Spleen (tissue), 13 donors: ENCODE measurements at places on chromosomes 12 and 14.

GRCh38 chr12:8780389-8780788 lies 42.0 kb upstream of the A2ML1 start:
- no peak for DNase-seq

DNA sequence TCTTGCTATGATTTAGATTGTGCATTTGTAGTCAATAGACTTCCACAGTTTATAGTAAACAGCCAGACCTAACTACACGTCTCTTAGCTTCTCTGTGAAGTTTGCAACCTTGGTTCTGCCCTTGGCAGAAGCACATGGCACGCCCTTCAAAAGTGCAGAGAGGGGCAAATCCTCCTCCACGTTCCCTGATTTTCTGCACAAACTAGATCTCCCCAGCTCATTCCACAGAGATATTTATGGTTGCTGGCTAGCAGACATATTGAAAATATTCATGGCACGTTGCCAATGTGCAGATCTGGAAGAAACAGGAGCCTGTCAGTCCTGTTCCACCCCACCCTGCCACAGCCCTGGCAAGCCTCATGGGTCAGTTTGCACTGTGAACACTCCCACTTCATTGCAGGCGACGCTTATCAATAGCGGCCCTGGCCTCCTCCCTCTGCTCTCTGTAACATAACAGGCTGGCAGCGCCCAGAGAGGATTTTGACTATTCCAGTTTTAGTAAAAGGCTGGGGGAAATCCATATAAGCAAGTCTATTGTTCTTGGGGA lies 6.5 kb upstream of the LGALS3 start:
- no peak for DNase-seq

DNA sequence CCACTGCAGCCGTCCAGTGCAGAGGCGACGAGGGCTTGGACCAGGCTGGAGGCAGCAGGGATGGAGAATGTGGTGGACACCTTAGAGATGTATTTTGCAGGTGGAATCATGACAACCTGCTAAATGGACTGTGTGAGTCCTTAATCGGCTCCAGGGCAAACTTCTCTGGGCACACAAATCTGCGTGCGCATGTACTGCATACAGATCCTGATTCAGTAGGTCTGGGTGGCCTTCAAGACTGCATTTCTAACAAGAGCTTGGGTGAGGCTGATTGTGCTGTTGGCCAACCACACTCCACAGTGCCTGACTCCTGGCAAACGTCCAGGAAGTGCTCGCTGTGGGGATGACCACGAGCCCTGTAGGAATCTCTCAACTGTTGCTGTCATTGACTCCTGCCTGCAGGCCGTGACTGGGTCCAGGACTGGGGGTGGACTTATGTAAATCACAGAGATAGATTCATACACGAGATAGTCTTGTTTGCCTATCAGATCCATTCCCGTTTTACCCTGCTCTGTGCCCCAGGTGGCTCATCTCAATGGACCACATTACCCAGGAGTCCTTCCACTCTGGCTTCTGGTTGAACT lies 27.2 kb downstream of the JDP2 start:
- no peak for DNase-seq

DNA sequence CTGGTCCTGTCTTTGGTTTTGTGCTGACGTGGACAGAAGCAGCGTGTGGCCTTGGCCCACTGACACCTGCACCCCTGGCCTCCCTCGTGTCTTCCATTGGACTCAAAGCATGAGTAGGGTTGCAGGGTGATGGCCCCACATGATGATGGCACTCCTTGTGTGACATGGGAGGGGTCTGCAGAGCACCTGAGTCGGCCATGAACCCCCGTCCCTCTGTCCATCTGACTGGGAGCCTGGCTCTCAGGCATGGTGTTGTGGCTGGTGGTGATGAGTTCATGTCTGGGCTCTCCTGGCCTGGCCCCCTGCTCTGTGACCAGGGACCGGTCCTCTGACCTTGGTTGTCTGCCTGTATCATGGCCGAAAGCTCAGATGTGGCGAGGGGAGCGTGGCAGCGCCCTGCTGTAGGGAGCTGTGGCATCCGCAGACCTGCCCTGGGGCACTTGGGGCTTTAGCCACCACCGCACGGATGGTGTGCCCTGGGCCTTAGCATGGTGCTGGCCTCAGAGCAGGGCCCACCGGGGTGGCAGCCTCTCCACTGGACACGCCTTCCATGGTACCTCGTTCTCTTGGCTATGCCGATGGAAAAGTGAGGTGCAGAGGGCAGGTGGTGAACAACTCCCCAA lies 16.7 kb downstream of the ULK1 start:
- no peak for DNase-seq

DNA sequence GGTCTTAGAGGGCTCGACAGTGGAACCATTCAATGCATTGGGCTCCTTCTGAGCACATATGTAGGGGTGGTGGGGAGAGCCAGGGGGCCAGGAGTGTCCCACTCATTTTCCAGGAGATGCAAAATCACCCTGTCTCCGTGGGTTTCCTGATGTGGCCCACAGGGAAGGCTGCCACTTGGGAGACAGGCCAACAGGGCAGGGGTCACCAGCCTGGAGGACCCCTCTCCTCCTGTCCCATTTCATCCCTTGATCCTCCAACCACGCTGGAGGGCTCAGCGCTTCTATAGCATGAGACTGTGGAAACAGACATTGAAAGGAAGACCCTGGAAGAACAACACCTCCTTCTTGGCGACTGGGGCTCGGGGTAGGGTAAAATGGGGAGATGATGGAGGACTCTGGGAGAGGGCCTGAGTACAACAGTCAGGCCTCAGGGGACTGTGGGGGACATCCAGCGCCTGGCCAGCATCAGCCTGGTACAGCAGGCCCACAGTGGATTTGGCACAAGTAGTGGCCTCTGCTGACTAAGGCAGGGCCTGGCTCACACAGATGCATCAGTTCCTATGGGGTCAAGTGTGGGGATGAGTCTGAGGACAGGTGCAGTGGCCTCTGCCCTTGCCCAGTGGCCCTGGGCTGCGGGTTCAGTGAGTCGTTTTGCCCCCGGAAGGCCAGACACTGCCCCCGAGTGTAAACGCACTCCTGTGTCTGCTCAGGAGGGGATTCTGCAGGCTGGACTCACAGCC lies 68.0 kb downstream of the PRIMA1 start:
- peak; percentile 70 for DNase-seq

DNA sequence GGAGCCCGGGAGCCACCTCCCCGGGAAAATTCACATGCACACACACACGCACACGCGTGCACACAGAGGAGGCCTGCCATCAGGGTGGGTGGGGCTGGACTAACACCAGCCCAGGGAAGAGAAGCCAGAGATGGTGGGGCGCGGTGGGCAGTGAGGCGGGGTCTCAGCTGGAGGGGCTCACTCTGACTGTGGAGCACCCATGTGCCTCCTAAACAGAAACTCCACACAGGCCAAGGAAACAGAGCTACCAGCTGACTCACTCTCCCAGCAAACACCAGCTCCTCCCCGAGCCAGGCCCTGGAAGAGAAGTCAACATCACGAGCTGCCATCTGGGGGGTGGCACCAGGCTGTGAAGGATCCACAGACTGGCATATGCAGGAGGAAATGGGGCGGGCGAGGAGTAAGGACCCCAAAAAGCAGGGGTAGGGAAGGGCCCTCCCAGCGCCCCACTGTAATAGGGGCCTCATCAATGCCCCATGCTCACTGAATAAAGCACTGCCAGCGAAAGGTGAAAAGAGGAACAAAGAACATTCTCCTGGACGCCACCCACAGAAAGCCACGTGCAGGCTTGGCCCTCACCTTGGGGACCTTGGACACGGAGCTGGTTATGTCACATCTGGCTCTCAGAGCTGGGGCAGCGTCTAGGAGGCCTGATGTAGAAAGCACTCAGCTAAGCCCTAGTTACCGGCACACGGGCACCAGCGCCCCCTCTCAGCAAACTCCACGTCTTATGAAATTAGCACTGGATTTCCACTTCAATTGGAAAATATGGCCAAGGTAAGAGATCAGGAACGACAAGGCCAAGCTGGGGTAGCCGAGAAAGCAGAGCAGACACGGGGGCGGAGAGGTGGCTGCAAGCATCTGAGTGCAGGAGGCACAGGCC lies 8.4 kb upstream of the INF2 start:
- DNase-seq = peak; percentile 68

GRCh38 chr12:68450947-68451260 lies 118.7 kb upstream of the MDM1 start:
- DNase-seq = no peak

DNA sequence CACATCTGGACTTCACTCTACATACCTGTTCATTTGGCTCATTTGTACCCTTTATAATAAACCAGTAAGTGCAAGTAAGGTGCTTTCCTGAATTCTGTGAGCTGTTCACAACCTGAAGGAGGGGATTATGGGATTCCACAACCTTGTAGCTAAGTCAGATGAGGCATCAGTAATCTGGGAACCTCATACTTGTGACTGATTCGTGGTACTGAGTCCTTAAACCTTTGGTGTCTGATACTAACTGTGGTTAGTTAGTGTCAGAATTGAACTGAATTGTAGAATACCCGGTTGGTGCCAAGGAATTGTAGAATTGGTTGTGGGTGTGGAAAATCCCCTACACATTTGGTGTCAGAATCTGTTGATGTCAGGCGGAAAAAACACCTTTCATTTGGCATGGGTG lies 83.4 kb downstream of the TMX1 start:
- no peak for DNase-seq

DNA sequence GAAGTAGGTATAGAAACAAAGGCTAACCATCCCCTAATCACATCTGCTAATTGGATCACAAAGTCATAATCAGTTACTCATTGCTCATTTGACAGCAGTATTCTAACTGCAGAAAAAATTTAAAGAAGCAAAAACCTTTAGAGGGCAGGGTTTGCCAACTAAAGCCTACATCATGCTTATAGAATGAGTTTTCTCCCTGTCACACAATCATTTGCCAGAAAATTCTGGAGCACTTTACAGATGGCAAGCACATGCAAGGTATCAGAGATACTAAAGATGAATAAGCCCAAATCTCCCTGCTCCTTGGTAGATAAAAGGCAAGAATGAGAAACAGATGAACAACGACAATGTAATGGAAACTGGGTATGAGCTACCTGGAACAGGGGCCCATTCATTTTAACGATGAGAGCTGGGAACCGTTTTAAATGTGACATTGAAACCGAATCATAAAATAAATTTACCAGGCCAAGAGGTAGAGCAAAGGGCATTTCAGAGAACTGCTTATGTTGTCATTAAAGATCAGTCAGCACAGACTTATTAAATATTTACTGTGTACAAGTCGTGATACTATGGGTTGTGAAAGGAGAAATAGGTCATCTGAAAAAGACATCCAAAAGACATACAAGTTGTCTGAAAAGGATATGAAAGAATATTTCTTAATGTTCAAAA lies 211.4 kb upstream of the ABCD2 start:
- DNase-seq = no peak

- no peak for DNase-seq
Measured at GRCh38 chr12:56808954-56809353, 45.8 kb downstream of the HSD17B6 start.

- DNase-seq = no peak
Measured at GRCh38 chr14:78157494-78158437, 12.4 kb upstream of the NRXN3 start.

DNA sequence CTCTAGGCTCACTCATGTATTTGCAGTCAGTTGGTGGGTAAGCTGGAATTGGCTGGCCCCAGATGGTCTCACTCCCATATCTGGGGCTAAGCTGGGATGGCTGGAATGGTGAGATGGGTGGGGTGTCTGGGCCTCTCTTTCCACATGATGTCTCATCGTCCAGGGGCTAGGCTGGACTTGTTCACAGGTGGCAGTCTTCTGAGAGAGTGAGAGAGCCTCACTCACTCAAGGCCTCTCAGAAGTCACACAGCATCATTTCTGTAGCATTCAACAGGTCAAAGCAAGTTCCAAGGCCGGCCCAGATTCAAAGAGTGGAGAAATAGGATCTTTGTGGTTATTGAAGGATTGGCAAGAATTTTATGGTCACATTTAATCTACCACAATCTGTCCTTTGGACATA lies 102.7 kb downstream of the UNC79 start:
- DNase-seq = no peak

DNA sequence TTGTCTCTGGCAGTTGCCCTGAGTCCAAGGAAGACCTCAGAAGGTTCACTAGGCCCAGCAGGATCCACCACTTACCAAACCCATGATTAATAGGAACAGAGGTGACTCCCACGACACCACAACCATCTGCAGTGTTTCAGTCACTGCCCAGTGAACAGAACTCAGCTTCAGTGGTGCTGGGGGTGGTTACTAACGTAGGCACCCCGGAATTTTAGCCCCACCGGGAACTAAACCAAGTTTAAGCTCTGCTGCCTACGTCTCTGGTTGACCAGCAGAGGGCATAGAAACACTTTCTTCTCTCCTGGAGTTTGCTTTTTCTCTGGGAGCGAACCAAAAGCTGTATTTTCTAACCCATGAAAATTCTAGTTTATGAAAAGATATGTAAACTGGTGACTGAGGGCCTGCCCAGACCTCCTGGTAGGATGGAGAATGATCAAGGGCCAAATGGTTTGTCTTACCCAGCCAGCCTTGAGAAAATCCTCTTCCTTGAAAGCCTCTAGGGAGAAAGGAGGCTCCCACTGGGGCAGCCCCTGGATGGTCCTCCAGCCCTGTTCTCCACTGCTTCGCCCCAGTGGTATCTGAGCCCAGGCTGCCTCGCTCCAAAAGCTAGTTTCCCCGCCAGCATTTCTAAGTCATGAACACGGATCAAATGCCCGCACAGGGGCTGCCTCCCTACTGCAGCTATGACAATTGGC lies 379.8 kb downstream of the DPF3 start:
- no peak for DNase-seq

DNA sequence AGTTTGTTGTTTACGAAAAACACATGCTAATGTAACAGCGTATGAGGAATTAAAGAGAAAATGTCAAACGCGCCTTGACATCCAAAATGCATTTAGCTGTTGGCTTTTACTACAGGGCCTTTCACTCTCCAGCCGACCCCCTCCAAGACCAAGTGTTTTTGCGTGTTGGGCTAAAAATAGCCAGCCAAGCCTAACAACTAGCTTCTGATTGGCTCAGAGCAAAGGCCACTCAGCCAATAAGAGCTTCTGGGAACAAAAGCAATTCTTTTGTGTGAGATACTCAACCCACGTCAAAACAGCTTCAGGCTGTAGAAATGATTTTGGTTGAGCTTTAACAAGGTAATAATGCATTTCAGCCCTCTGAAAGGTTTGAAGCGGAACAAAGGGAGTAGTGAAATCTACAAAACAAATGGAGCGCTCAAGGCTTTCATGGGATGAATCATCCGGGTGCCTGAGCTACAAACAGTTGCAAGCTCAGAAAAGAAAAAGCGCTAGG lies 198.7 kb upstream of the DCN start:
- DNase-seq = no peak

GRCh38 chr12:66392266-66392915 lies 90.1 kb downstream of the HELB start:
- no peak for DNase-seq

DNA sequence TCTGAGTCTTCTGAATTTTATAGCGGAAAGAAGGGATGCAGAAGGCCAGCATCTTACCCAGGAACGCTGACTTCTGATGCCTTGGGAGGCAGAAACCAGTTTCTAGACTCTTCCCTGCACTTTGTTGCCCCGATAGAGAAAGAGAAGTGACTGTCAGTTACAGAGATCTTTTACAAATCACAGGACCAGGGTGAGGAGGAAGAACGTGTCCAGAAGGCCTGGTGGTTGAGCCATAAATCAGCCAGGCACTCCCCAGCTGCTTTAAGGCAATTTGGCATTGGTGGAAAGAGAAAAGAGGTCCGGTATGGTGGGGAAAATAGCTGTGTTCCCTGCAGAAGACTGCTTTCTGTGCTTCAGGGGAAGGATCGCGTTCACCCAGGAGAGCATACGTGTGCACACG lies 88.7 kb upstream of the KCNA1 start:
- no peak for DNase-seq
